MV-4-11 (cell line): ENCODE measurements at places on chromosomes 2 and 18.

GRCh38 chr2:225042800-225043167 lies 516 bp upstream of the DOCK10 start:
- no peak for DNase-seq

DNA sequence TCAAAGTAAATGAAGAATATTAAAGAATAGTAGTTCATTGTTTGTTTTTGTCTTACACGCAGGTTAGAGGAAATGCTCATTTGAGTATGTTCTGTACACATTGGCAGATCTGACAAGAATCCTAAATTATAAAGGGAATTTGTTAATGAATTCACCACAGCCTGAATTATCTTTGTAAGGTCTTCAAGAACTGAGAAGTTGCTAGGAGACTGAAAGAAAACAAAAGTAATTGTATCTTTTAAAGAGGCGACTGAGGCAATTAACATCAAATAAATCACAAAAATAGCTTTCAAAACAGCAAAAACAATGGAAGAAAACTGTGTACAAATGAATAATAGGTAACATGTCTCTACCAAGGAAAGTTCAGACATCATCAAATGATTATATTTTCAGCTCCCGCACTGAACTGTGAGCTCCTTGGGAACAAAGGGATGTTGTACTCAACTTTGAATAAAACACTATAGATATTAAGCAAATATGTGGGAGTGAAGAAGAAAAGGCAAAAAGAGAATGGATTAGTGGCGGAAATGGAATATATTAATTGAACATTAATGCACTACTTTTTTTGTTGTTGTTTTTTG lies 51.7 kb upstream of the ATIC start:
- DNase-seq = no peak

- no peak for DNase-seq
These were observed 261.2 kb downstream of the TXNL1 start for GRCh38 chr18:56377231-56377630.

- no peak for DNase-seq
These were observed 59.1 kb downstream of the MBP start for GRCh38 chr18:77073336-77074093.

DNA sequence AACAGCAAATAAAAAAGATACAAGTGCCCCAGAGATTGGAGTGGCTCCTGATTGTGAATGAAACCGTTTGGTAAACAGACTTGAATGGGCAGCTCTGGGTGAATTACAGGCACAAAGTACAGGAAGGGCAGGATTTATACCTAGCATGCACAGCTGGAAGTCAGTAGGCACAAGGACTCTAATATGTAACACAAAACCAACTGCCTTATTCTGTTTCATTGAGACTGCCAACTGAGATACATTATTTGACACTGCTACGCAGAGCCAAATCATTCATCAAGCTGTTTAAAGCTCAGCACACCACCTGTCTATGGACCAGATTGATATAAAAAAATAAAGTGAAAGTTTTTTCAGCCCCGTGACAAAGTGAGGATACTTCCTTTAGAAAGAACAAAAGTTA lies 541.2 kb downstream of the NUP35 start:
- no peak for DNase-seq

DNA sequence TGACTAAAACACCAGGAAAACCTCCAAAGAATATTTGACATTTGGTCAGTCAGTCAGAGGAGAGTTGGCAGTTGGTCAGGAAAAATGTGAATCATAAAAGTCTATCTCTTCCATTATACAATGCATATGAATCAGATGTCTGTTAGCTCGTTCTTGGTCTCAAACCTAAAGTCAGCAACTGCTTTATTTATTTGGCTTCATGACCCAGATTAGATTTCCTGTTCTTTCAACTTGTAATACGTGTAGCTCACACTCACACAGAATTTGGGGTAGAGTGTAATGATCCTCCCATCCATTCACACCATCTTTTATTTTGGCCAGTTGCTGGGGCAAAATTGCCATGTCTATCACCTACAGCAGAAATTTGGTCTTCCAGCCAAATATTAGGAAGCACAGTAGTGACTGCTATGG lies 81.9 kb upstream of the COL5A2 start:
- no peak for DNase-seq

DNA sequence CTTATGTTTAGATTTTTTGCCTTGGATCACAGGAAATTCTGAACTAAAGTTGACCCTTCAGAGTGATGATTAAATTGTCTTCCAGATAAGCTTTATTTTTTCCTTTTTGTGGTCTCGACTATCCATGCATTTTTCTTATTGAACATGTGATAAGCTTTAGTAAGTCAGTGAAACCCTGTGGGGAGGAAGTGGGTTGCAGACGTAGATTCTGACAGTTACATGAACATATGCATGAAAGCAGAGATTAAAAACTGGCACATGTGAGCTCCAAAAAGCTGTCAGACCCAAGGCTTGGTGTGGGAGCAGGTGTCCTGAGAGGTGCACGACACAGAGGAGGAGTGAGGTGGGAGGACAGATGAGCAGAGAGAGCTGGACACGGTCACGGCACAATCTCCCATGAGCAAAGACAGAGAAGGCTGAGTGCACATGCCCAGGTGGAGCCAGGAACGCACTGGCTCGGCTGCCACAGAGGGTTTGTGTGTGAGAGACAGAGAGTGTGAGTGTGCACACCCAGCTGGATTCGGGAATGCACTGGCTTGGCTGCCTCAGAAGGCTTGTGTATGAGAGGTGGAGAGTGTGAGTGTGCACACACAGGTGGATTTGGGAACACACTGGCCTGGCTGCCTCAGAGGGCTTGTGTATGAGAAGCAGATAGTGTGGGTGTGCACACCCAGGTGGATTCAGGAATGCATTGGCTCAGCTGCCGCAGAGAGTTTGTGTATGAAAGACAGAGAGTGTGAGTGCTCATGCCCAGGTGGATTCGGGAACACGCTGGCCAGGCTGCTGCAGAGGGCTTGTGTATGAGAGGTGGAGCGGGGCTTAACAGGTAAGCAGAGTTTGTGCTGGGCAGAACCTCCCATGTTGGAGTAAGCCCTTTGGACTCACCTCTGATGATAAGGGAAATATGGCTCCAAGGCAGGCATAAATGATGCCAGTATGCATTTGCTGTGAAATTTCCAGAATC lies 849.1 kb upstream of the SALL3 start:
- no peak for DNase-seq

- peak; percentile 6 for DNase-seq
These were observed 27.2 kb downstream of the CCBE1 start for GRCh38 chr18:59669872-59670657.

DNA sequence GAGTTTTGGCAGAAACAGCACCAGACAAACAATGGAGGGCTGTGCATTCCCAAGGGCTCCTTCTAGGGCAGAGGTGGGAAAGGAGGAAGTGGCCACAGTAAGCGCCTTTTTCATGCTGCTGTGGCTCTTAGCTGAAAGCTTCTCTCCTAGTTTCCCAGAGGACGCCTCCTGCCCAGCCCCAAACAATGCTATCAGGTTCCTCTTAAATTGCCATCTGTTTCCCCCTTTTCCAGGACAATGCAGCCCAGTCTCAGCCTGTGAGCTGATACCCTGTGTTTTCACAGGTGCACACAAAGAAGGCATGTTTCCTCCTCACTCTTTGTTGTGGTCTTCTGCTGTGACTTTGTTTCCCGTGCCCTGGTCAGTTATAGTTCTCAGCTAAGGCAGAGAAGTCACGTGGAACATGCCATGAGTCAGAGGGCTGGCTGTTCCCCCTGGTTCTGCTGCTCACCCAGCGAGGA lies 5.4 kb upstream of the FAM124B start:
- no peak for DNase-seq

DNA sequence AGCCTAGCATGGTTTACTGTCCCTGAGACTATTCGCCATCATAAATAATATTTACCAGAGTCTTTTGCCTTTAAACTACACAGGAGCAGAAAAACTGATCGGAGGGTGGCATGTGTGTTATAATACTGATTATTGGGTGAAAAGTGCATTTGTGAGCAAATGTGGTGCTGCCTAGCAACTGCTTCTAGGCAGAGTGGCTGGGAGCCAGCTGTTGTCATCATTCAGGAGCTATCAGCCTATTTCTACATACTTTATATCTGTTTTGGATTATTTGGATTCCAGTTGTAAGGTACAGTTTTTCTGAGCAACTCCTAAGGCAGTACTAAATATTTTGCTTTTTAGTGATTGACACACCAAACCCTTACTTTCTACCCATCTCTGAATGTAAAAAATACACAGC lies 75.0 kb upstream of the MSTN start:
- no peak for DNase-seq

DNA sequence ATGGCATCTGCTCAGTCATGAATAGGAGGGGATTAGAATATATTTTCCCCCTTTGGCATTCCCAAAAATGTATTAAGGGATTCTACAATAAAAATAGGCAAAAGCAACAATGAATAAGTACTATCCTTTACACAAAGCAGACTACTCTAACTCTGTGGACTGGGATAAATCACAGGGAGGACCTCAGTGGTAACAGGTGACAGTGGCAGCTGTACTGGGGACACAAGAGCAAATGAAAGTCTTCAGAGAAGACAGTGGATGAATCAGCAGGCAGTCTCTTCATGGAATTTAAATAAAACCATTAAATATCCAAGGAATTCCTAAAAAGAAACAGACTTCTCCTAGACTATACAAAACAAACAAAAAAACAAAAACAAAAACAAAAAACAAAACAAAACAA lies 4.8 kb downstream of the CDH7 start:
- DNase-seq = no peak

GRCh38 chr2:179995741-179996515 lies 11.2 kb downstream of the CWC22 start:
- no peak for DNase-seq

DNA sequence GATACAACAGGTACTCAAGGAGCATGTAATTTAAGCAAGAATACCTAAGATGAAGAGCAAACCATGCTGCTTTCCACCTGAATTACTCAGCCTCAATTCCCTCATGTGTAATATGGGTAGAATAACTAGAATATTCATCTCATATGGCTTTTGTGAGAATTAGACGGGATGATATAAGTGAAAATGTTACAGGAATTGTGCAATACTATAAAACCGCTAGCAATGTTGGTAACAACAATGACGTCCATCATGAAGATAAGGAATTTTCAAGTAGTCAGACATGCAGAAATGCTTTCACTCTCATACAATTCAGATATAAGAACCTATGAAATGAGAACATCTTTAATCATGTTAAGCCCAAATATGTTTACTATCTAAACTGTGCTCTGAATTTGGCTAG lies 2106.6 kb upstream of the CELF4 start:
- no peak for DNase-seq

DNA sequence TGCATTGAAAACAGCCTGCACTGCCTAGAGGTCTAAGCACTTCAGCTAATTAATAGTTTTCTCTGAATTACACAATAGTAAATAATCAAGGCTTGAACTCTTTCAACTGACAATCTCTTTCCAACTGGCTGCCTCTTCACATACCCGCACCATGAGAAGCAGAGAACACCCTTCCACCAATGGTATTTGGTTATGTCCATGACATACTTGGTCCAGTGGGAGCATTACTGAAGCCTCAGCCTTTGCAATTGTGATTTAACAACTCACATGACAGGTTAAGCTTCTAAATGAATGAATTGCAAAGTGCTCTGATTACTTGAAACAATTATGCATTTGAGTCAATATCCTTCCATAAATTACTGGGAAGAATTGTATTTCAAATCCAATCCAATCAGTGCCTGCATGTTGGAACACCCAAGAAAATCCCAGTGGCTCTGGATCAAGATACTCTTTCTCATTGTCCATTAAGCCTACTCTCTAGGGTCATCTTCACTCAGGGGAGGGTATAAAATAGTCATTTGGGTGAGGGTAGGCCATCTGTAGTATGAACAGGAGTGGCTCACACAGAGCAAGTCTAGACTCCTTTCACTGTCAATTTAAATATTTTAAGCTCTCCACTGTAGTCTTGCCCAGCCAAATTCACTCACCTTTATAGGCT lies 101.1 kb downstream of the HS1BP3 start:
- DNase-seq = no peak

DNA sequence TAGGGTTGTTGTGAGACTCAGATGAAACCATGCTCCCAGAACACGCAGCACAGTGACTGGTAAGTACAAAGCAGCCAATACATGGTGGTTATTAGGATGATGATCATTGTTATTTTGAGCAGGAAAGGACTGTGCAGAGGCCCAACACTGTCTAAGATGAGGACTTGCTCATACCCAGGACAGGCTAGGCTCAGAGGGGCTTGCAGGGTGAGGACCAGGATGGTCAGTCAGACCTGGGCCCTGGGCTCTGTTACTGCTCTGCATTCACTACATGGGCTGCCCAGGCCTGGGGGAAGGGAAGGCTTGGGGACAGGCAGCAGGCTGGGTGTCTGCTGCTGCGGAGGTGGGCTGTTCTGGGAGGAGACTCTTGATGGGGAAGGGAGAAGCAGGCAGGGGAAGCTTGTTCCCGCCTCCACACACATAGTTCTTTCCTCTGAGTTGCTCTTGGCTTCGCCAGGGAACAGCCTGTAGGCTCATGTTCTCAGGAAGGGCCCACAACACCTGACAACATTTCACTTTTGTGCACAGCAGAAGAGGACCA lies 17.5 kb downstream of the CAPN13 start:
- DNase-seq = no peak

- DNase-seq = no peak
These were observed 112.5 kb downstream of the TFCP2L1 start for GRCh38 chr2:121172456-121172855.

GRCh38 chr18:59238385-59238784 lies 18.4 kb downstream of the GRP start:
- no peak for DNase-seq

DNA sequence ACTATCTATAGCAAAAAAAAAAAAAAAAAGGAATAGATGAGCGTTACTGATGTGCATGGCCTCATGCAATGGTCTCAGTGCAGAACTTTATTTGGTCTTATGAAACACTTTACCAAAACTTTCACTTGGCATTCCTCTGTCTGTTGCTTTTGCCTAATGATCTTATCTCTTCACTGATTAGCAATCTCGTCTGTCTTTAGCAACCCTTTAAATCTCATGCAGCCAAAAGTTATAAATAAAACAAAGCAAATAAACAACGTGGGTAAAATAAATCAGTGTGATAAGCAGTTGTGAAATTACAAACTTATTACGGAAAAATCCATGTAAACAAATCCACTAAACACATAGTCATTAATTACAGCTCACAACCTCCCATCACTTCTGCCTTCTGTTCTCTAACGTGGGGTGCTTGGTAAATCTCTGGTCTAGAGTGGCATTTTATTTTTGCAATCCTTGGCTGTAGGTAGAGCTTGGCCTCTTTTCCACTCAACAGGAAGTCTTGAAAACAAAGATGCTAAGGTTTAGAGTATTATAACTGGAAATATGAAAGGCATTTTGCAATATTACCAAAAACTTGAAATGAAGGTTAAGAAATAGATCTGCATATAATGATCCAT lies 288.0 kb downstream of the AFF3 start:
- DNase-seq = no peak
